ENCODE measurements at places on chromosomes 2 and 18. TPM values are rescaled to one million over a fixed set of nuclear protein-coding genes. Genes with fewer than 3 reads are reported as not detected.

DNA sequence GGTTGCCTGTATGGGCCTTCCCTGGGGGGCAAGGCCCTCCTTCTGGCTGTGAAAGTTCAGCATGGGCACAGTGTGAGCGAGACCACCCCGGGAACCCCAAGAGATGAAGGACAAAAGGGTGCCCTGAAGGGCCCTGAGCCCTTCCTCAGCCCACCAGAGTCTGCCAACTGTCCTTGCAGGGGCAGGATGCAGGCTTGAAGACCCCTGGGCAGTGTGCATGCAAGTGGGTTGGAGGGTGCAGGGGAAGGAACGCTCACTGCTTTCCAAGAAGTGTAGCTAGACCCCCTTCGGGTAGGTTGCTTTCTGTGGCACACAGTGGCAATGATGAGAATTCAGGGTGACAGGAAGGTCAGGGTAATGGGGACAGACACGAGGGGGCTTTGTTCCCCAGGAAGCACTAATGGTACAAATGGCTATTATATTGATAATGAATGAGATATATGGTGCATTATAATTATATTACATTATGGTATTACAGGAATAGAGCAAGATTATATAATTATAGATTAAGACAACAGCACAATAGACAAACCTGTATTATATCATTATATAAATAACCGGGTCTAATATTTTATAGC is 228.7 kb downstream of the ATAD2B start:
- H3K27me3 ChIP-seq: no peaks in the 10 kb centered on the region
- no peak overlapping the region for H3K27ac ChIP-seq
- H3K36me3 ChIP-seq: no peaks in the 10 kb centered on the region
- no peak overlapping the region for H3K4me3 ChIP-seq
- no peak for DNase-seq
- no peaks in the 10 kb centered on the region for H3K4me1 ChIP-seq

- H3K27me3 ChIP-seq: no peaks in the 10 kb centered on the region
- H3K4me3 ChIP-seq: no peak overlapping the region
- H3K27ac ChIP-seq: no peak overlapping the region
- no peaks in the 10 kb centered on the region for H3K36me3 ChIP-seq
Observed at GRCh38 chr2:8606649-8607550, 75.0 kb upstream of the ID2 start.

- DNase-seq: no peak
- H3K4me3 ChIP-seq: no peak overlapping the region
- H3K27me3 ChIP-seq: no peaks in the 10 kb centered on the region
- no peaks in the 10 kb centered on the region for H3K36me3 ChIP-seq
Observed at GRCh38 chr2:43438858-43439655, 156.8 kb downstream of the THADA start.

DNA sequence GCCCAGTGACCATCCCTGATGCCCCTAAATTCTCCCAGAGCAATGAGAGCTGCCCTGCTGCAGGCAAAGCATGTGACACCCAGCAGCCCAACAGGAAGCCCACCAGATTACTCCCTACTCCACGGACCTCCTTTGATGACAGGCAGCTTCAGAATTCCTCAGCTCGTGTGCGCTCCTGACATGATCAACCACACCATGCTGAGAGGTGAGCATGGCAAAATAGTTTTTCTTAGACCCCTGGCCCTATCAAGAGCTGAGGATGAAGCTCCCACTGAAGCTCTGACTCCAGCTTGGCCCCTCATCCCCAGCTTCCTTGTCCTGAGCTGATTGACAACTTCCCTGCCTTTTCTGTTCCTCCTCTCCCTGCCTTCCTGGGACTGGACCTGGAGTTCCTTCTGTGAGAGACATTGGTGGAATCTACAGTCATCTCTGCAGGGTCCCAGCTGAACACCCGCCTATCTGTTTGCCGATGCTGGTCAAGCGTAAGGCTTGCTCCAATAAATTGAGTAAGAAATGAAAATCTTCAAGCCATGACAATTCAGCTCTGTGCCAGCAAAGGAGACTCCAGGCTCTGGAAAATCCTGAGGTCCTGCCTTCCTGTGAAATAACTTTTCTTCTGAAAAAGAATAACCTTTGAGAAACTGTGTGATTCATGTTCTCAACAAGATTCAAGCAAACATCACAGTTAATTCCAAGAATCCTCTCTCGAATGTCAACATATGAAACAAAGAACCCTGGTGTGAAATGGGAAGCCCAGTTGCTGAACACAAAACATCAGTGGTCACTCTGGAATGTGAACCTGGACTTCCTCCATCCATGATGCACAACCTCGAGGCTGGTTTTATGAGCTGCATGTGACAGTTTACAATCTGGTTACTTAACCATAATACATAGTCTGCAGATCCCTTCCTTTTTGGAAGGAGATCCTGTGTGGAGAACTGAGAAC is 201.1 kb downstream of the SPP2 start:
- H3K4me3 ChIP-seq: no peak overlapping the region
- no peaks in the 10 kb centered on the region for H3K36me3 ChIP-seq
- H3K27me3 ChIP-seq: no peaks in the 10 kb centered on the region
- peaks cover 3% of the 10 kb centered on the region for H3K4me1 ChIP-seq
- no peak for DNase-seq

DNA sequence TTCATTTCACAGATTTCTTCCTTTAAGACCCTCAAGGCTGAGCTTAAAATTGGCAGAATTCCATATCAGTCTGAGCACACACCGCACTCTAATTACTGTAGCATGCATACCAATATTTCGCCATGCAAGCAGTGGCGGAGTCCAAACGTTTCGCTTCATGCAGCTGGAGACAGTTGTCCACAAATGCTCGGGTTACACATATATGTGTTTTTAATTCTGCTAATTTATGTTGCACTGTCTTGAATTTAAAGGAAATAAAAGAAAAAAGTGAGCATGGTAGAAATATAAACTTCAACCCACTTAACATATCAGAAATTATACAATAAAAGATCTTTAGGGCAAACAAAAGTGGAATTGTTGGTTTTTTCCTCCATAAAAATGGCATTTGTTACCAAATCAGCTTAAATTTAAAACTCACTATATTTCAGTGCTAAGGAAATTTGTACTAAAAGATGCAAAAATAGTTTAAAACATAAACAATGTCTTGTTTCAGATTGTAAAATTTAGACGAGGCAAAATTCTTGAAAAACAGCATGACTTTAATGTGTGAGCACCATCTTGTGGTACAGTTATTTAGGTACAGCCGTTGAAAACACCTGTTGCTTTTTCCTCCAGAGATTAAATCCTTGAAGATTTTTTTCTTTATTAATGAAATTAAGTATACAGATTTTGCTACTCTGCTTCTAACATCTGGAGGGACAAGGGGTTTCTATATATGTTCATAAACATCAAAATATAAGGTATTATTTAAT is 24.1 kb upstream of the KANSL1L start:
- DNase-seq: no peak
- no peak overlapping the region for H3K4me3 ChIP-seq
- H3K4me1 ChIP-seq: no peaks in the 10 kb centered on the region
- no peaks in the 10 kb centered on the region for H3K36me3 ChIP-seq
- no peak overlapping the region for H3K27ac ChIP-seq

DNA sequence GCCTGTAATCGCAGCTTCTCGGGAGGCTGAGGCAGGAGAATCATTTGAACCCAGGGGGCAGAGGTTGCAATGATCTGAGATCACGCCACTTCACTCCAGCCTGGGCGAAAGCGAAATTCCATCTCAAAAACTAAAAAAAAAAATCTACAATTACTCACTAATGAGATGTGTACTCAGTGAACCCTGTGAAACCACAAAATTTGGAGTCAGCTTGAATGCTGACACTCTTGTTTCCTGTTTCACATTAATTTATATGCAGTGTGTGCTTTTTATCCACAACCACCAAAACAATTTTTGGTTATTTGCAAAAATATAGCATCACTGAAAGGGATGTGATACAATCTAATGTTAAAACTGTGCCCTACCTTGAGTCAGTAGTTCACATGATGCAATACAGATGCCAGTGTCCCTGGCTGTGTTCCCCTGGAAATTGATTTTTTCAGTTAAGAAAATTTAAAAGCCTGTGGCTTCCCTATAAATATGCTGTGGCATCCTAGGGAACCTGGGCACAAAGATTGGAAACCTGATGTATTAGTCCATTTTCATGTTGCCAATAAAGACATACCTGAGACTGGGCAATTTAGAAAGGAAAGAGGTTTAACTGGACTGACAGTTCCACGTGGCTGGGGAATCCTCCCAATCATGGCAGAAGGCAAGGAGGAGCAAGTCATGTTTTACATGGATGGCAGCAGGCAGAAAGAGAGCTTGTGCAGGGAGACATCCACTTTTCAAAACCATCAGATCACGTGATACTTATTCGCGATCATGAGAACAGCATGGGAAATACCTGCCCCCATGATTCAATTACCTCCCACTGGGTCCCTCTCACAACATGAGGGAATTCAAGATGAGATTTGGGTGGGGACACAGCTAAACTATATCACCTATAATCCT is 337.5 kb upstream of the NT5C1B start:
- no peak for DNase-seq
- no peaks in the 10 kb centered on the region for H3K36me3 ChIP-seq
- H3K4me1 ChIP-seq: no peaks in the 10 kb centered on the region

DNA sequence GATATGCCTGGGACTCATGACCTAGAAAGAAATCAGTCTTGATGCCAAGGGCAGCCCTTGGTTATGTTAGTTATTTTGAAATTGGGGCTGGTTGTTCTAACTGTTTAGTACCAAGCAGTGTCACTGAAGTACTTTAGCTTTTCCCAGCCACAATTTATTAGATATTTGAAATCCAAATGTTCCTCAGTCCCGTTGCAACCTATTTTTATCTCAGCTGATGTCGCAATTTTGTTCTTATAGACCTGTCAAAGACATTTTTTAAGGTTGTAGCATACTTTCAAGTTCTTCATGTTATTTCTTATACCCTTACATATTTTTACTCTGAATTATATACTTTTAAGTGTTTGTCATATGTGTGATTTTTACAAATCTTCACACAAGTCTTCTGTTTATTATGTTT is 100.1 kb downstream of the LRP1B start:
- no peaks in the 10 kb centered on the region for H3K27me3 ChIP-seq
- H3K4me3 ChIP-seq: no peak overlapping the region
- no peaks in the 10 kb centered on the region for H3K4me1 ChIP-seq
- no peak overlapping the region for H3K27ac ChIP-seq

DNA sequence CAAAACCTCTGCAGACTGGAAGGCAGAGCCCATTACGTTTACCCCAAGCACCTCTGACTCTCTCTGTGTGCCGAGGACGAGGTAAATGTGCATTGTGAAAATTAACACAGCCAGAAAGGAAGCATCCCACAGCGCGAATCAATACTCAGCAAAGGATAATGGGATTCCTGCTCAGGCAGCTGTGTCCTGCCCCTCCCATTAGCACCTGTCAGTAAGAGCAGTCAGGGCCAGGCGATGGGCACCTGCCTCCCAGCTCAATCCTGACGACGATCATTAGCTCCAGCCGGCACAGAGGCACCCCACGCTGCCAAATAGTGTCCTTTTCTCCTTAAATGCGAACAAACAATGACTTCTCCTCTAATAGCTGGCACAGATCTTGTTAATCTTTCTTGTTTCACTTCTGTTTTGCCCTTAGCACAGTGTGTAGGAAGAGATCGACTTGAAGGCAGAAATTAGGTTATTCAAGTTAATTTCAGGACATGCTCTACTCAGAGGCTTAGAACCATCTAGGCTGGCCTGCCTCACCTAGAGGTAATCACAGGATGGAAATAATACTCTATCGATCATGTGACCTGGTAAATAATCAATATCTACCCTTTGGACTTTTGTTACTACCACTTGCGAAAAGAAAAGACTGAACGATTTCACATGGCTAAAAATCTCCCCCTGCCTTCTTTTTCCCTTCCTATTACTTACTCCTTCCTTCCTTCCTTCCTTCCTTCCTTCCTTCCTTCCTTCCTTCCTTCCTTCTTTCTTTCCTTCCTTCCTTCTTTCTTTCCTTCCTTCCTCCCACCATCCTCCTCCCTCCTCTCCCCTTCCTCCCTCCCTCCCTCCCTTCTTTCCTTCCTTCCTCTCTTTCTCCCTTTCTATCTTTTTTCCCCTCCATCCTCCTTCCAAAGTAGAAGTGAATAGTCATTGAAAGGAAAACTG is 487.9 kb upstream of the ID2 start:
- no peak overlapping the region for H3K27ac ChIP-seq
- peaks cover 4% of the 10 kb centered on the region for H3K4me1 ChIP-seq
- H3K27me3 ChIP-seq: no peaks in the 10 kb centered on the region

DNA sequence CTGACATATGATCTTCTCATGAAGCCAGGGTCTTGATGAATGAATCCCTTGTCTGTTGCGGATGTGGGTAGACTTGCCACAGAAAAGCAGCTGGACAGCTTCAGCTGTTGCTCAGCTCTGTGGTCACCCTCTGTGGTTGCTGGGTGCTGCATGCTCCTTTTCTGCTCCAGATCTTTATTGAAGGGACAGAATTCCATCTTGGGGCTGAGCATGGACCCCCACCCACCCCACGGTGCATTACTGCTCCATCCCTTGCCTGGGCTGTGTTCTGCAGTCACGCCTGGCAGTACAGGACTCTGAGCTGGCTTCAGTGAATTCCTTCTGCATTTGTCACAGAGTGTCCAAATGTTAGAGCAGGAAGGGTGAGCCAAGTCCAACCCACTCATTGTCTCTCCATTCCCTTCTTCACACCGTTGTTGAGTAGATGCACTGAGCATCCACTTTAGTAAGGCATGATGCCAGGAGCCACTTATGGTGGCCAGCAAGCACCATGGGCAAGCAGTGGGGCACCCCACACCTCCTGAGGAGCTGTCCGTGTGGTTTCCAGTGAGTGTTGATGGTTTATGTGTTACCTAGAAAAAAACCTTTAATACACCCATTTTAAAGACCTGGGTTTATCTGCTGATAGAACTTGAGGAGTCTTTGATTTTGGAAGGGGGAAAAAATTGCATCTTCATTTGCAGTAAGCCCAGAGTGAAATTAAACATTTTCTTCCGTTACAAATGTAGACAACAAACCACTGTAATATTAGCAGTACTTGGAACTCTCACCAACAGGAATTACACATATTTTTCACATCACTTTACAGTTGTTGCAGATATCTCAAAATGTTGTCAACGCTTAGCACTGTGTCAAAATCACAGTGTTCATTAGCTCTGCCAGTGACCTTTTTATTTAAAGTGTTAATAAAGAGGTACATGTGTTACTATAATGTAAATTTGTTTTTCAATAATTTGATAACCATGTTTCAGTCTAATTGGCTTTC is 14.7 kb upstream of the ITGB6 start:
- no peak for DNase-seq
- no peaks in the 10 kb centered on the region for H3K4me1 ChIP-seq
- no peak overlapping the region for H3K27ac ChIP-seq

MYOM1 gene
- total RNA-seq: 0.92 TPM

CRACDL gene
- total RNA-seq: 0.86 TPM
